Motor neuron (in vitro differentiated cells): ENCODE measurements at places on chromosomes 16 and 17. TPM values are rescaled to one million over a fixed set of nuclear protein-coding genes. Genes with fewer than 3 reads are reported as not detected.

KRTAP4-1 gene
- 0.85 TPM in 1 of 2 replicates, not detected in the other for total RNA-seq

EPOP gene
- total RNA-seq = 0.50 and 0.76 TPM in 2 replicates

TMEM238L gene
- total RNA-seq = 0.19 and 1.1 TPM in 2 replicates

TAT gene
- total RNA-seq = 0.11 and 0.35 TPM in 2 replicates

NEK8 gene
- total RNA-seq = 1.6 and 2.3 TPM in 2 replicates

TEX14 gene
- total RNA-seq = 0.36 and 0.37 TPM in 2 replicates

ZNF469 gene
- total RNA-seq = 0.30 and 0.52 TPM in 2 replicates

KRT15 gene
- 0.14 and 0.41 TPM in 2 replicates for total RNA-seq

MSLN gene
- total RNA-seq = 0.23 and 0.41 TPM in 2 replicates

KRTAP16-1 gene
- total RNA-seq = 1.4 TPM in 1 of 2 replicates, not detected in the other

WNT3 gene
- total RNA-seq = 0.67 and 3.4 TPM in 2 replicates

ABAT gene
- 124 and 125 TPM in 2 replicates for total RNA-seq

SDR42E2 gene
- total RNA-seq = 0.13 and 0.27 TPM in 2 replicates

RAC3 gene
- 66.7 and 68.0 TPM in 2 replicates for total RNA-seq

CEMP1 gene
- total RNA-seq = 6.4 TPM in 2 replicates

DNASE1L2 gene
- 1.2 and 1.3 TPM in 2 replicates for total RNA-seq

EXOC3L1 gene
- total RNA-seq = 0.29 and 0.59 TPM in 2 replicates

TVP23C gene
- 36.7 and 53.6 TPM in 2 replicates for total RNA-seq

ACSM2A gene
- 0.27 and 0.36 TPM in 2 replicates for total RNA-seq

C17orf58 gene
- 7.8 and 10.3 TPM in 2 replicates for total RNA-seq

MKS1 gene
- 28.6 and 30.0 TPM in 2 replicates for total RNA-seq

CBLN1 gene
- 0.42 TPM in 1 of 2 replicates, not detected in the other for total RNA-seq

KLHL10 gene
- 0.21 and 0.74 TPM in 2 replicates for total RNA-seq

SMURF2 gene
- 31.4 and 35.6 TPM in 2 replicates for total RNA-seq

CCDC102A gene
- total RNA-seq = 0.44 and 1.2 TPM in 2 replicates

MAPT gene
- 159 and 161 TPM in 2 replicates for total RNA-seq

TMEM220 gene
- 1.2 and 1.3 TPM in 2 replicates for total RNA-seq

NT5M gene
- total RNA-seq = 3.3 and 5.1 TPM in 2 replicates

KRTAP9-2 gene
- total RNA-seq = 0.85 and 0.92 TPM in 2 replicates

RASL10B gene
- 4.6 and 6.9 TPM in 2 replicates for total RNA-seq

TRAPPC2L gene
- 36.0 and 48.0 TPM in 2 replicates for total RNA-seq

SPN gene
- 0.56 and 0.65 TPM in 2 replicates for total RNA-seq

MT1F gene
- total RNA-seq = 1.8 TPM in 1 of 2 replicates, not detected in the other

CD79B gene
- 0.33 TPM in 1 of 2 replicates, not detected in the other for total RNA-seq

BCAR1 gene
- total RNA-seq = 14.6 and 18.0 TPM in 2 replicates

TMEM204 gene
- 1.2 and 1.3 TPM in 2 replicates for total RNA-seq

GAS2L2 gene
- total RNA-seq = 1.1 TPM in 1 of 2 replicates, not detected in the other

SLC26A11 gene
- total RNA-seq = 17.9 and 25.6 TPM in 2 replicates

PTX4 gene
- total RNA-seq = 0.11 TPM in 1 of 2 replicates, not detected in the other

PPL gene
- total RNA-seq = 0.92 and 1.8 TPM in 2 replicates
